Small intestine (tissue), 16 donors: ENCODE measurements at places on chromosomes 6 and 20. TPM values are rescaled to one million over a fixed set of nuclear protein-coding genes. Genes with fewer than 3 reads are reported as not detected.

NECAB3 gene
- 24.4 TPM for polyA plus RNA-seq

- DNase-seq, result peak; percentile 49
Observed at GRCh38 chr6:138500045-138500665, 861 bp upstream of the NHSL1 start.

TBXT gene
- not detected for polyA plus RNA-seq

DNA sequence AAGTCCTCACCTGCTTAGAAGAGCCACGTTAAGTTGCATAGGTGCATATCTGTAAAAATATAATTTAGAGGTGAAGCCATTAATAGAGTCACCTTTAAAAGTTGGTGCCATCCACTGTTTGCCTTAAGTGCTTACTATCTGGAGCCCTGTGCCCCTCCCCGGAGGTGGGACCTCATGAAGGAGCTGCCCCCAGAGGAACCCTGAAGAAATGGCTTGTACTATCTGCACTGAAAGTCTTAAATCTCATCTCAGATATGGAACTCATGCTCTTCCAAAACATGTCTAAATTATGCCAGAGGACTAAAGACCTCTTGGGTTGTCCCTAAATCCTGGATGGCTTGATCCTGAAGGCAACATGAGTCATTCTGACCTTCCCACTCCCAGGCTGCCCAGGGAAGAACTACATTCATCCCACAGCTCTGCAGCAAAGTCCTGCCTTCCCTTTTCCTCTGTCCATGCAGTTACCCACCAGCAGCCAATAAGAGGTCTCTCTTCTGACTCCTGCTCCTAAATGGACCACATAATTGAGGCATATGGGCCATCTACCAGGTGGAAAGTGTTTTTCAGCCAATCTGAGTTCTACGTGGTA lies 85.3 kb downstream of the ASXL1 start:
- peak; percentile 6 for DNase-seq

AARS2 gene
- polyA plus RNA-seq, result 3.2 TPM

DNA sequence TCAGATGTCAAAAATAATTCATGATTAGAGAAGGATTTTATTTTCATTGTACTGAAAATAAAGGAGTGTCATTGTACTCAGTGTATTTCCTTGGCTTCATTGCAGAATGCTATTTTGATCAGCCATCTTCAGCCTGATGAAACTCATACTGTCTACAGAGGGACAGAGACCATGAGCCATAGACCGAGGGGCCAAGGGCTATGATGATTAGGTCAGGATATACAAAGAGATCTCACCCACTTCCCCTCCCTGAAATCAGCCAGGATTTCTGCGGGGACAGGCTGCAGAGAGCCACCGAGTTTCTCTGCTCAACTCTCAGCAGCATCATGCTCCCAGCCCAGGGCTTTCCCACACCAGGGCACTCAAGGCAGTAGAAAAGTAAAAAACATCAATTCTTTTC lies 47.0 kb downstream of the ALDH8A1 start:
- DNase-seq, result no peak

ZNF311 gene
- polyA plus RNA-seq, result 0.27 TPM
